ENCODE measurements at places on chromosomes 1 and 21.

- no peak for DNase-seq
These were observed 32.0 kb downstream of the S100B start for GRCh38 chr21:46572850-46573249.

GRCh38 chr1:154747740-154748404 lies 122.2 kb downstream of the KCNN3 start:
- peak; percentile 50 for DNase-seq

GRCh38 chr1:199404976-199405375 lies 622.5 kb upstream of the NR5A2 start:
- no peak for DNase-seq

- no peak for DNase-seq
These were observed 106.7 kb downstream of the RNF220 start for GRCh38 chr1:44511769-44512168.

DNA sequence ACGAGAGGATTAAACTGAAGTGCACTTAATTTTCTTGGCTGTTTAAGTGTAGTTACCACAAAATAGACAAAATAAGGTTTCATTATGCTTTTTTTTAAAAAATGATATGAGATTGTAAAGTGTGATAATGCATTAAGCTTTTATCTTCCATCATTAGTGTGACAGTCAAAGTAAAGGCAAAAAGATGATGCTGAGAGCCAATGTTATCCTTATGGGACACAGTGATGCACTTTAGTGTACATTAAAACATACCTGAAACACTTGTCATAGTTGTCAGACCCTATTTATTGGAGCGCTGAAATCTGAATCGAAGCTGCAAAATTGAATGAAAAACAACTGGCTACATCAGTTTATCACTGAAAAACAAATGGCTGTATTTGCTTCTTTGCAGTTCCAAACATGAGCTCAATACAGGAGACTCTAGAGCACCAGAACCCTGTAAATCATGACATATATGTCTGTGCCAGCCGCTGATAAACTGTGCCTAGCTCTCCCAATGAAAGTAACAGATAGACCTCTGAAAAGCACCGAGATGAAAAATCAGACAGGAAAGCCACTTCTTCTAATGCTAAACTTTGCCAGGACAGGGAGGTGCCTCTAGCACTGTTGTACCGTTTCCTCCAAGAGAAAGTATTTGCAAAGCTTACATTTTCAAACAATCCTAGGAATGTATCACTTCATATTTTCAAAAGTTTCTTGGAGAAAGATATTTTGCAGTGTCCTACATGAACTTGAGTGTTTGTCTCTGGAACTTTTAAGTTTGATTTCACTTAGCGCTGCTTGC lies 120.7 kb upstream of the TMPRSS15 start:
- no peak for DNase-seq

GRCh38 chr1:53294061-53294460 lies 33.8 kb downstream of the LRP8 start:
- no peak for DNase-seq

GRCh38 chr1:65832296-65832695 lies 39.6 kb downstream of the PDE4B start:
- DNase-seq, result no peak

DNA sequence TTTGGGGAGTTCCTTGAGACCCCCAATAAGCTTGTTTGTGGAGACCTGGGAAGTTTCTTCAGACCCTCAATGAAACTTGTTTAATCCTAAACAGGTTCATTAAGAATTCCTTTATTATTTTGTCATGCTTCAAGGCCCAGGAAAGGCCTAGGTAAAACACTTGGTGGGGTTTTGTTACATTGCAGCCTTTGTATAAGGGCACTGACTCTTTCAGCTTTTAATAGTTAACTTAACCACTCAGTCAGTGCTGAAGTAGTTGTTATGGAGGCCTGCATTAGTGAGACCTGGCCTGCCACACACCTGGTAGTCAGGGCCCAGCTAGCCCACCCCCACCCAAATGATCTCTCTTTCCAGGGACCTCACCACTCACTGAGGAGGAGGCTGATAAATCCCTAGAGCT lies 103.7 kb downstream of the FCRL5 start:
- no peak for DNase-seq

DNA sequence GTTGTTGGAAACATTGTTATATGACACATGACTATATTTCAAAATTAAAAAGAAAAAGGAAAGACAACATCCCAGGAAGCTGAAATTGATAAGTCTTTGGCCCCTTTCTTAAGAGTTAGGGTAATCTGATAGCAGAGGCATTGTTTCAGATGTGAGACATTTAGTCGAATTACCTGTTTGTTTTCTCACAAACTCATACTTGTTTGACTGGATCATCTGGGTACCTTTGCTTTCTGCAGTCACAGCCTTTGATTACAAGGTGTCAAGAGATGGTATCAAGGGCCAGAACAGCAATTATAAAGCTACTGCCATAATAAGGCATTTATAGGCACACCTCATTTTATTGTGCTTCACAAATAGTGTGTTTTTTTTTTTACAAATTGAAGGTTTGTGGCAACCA lies 136.3 kb downstream of the DUSP10 start:
- DNase-seq, result no peak

DNA sequence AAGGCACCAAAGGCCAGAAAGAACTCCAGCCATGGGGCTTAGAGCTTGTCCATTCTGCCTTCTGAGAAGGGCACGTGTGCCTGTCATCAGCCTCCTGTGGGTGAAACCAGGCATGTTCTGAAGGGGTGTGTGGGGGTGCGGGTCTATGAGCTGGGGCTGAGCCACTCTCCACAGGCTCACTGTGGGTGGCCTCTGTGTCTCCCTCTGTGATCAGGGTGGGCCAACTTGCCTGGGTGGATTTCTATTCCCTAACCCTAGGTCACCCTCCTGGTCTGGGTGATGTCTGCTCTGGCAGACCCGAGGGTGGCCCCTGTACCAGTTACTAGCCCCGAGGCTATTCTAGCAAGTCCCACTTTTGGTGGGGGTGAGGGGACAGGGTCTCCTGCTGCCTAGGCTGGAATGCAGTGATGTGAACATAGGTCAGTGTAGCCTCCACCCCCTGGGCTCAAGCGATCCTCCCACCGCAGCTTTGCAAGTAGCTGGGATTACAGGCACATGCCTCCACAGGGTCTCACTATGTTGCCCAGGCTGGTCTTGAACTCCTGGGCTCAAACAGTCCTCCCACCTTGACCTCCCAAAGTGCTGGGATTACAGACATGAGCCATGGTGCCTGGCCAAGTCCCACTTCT lies 94.4 kb downstream of the TRIM11 start:
- no peak for DNase-seq

DNA sequence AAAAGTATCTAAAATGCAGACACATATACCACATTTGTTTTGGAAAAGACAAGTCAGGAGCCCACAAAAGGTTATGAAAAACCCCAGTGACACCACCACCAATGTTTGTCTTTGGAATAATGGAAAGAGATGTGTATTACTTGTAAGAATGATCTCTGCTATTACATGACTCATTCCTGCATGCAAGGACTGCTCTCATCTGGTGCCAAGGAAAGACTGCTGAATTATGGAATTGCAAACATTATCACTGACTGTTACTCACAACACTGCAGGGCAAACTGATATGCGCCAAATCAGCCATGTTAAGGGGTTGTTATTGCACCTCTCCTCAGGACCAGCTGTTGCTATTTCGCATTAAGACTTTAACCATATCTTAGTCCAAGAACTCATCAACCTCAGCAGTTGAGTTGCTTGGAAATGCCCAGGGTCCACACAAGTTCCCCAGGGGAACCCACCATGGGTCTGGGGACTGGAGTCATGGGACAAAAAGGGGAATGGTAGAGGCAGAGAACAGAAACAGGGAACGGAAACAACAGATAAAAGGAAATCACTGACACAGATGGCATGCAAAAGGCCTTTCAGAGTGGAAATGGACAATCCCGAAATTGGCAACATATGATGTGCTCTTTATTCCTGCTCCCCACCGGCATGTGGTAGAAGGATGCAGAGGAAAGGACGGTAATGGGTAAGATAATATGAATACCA lies 34.4 kb downstream of the CAPZB start:
- no peak for DNase-seq

GRCh38 chr21:31873275-31873695 lies 465 bp downstream of the HUNK start:
- DNase-seq, result no peak

DNA sequence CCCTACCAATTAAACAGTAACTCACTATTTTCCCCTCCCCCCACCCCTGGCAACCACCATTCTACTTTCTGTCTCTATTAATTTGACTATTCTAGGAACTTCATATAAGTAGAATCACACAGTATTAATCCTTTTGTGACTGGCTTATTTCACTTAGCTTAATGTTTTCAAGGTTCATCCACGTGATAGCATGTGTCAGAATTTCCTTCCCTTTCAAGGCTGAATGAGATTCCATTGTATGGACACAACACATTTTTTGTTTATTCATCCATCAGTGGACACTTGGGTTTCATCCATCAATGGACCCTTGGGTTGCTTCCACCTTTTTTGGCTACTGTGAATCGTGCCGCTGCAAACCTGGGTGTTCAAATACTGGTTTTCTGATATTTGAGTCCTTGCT lies 41.7 kb downstream of the EIF2D start:
- no peak for DNase-seq

- no peak for DNase-seq
These were observed 31.4 kb upstream of the KIRREL1 start for GRCh38 chr1:157961805-157962762.

DNA sequence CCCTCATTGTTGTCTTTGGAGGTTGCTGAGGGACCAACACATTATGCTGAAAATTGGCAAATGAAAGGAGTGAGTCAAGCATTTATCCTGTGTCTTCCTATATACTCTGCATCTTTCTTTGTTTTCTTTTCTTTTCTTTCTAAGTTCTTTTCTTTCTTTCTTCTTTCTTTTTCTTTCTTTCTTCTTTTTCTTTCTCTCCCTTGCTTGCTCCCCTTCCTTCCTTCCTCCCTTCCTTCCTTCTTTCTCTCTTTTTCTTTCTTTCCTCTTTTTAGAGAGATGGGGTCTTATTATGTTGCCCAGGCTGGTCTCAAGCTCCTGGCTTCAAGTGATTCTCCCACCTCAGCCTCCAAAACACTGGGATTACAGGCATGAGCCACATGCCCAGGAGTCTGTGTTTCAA lies 28.3 kb upstream of the COX20 start:
- DNase-seq, result no peak

- no peak for DNase-seq
These were observed 34.8 kb upstream of the HOOK1 start for GRCh38 chr1:59779949-59780348.

- DNase-seq, result peak; percentile 11
These were observed 1.0 kb downstream of the ANGEL2 start for GRCh38 chr1:213014642-213015041.

DNA sequence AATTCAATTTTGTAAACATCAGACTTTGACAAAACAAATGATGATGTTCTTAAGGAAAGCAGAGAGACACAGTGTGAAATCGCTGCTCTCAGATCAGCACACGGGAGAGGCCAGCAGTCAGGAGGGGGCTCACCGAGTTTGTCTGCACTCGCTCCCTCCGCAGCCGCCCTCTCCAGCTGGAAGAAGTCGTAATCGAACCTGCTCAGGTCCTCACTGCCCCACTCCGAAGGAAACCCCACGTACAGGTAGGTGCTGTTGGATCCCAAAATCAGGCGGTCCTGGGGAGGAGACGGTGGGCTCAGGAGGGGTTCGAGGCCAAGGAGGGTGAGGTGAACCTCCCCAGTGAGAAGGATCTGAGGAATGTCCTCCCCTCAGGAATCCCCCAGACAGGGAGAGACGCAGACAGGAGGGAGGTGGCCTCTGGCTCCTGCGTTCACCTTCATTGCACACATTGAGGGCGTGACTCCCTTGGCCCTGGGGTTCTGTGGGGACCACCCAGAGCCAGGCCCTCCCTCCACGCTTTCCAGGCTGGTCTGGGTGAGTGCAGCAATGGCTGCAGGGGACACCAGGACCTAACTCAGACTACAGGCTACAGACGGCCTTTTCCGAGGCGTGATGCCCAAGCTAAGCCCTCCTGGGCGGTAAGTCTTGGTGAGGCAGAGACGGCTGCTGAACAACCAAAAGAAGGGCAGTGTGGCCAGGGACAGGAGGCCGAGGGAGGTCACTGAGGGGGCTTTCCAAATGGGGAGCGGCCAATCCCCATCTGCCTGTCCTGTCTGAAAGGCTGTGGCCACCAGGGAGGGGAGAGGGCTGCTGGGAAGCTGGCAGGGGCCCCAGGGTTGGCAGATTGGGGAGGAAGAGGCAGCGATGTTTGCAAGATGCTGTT lies 65.5 kb downstream of the SCCPDH start:
- DNase-seq, result no peak

DNA sequence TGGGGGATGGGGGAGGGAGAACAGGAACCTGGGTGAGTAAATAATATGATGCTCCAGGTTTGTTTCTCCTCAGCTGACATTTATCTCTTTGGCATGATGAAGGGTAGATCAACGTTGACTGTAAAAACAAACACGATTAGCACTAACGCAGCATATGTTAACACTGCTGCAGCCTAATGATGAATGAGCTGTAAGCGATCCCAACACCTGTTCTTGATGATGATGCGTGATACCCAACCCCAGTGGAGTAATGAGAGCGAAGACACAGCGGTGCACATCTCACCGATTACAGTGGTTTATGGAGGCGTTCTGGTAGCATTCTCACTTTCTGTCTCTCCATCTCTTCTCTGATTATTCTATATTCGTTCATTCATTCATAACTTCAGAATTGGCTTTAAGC lies 640.4 kb downstream of the USP25 start:
- no peak for DNase-seq

DNA sequence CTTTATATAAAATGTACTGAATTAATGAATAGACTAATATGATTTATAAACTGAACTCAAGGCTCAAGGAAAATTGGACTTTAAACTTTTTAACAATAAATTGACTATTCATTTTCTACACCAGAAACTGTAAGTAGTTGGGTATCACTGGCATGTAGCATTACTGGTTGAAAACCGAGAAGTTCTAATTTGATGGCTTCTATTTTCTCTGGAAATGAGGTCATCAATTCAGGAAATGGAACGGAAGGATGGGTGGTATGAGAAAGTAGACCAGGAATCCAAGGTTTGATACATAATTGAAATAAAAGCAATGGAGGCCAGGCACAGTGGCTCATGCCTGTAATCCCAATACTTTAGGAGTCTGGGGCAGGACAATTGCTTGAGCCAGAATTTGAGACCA lies 50.4 kb downstream of the RERE start:
- no peak for DNase-seq

- DNase-seq, result no peak
These were observed 20.1 kb downstream of the PLCH2 start for GRCh38 chr1:2496087-2496622.

GRCh38 chr1:221454096-221454495 lies 287.8 kb downstream of the DUSP10 start:
- DNase-seq, result no peak

DNA sequence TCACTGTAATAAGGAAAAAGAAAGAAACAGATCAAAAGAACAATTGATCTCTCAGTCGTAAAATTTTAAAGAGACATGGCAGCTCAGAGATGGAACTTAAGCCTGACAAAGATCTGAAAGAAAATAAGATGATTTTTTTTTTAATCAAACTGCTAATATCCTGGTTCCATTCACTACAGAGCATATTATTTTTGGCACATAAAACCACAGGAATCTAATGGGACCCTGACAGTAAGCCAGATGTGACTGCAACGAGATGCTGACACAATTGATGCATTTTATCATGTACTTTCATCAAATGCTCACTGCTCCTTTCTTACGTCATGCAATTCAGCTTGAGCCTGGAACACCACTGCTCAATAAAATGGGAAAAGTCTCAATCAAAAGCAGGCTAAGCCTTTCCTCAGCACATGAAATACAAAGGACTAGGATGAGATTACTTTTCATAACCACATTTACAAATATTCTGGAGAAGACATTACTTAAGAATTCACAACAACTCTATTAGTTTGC lies 16.6 kb downstream of the GPATCH2 start:
- no peak for DNase-seq

Data from hindlimb muscle (tissue), 1 donor.